ENCODE measurements at places on chromosomes 12 and 14. TPM values are rescaled to one million over a fixed set of nuclear protein-coding genes. Genes with fewer than 3 reads are reported as not detected.

DNA sequence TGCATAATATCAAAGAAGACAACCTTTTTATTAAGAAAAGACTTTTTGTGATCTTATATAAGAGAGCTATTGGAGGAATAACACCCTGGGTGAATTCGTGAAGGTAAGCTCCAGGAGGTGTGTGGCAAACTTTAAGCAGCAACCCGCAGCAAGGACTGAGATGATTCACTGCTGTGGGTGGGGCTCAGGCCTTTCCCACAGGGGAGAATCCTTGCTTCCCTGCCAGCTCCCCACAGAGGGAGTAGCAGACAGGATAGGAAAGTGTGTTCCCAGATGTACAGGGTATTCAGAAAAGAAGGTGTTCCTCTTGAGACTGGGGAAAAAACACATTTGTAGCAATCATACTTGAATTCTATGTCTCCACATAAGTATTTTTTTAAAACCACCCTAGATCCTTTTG lies 9.2 kb downstream of the NDUFA12 start:
- peak; percentile 63 for DNase-seq

DNA sequence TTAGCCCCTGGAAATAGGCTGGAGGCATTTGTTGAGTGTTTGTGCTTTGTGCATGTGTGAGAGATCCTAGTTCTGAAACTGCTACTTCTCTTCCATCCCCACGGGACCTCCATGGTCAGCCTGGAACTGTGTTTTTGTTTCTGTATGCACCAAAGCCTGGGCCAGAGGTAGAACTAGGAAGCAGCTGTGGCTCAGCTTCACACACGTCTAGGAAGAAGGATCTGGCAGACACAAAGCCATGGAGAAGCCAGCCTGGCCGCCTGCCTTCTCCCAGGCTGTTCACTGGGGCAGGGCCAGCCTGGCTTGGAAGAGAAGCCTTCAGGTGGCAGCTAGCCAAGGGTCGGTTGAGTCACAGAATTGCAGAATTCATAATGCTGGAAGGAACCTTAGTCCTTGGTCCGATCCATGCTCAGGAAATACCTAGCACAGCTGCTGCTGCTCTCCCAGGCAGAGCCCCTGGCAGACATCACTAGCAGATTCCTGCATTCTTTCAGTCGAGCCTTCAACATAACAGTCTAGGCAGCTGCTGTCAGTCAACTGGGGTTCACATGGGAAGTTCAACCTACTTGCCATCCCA lies 27.0 kb downstream of the RIN3 start:
- DNase-seq: peak; percentile 94

The ARHGAP9 gene
- 0.07 TPM for polyA plus RNA-seq

DNA sequence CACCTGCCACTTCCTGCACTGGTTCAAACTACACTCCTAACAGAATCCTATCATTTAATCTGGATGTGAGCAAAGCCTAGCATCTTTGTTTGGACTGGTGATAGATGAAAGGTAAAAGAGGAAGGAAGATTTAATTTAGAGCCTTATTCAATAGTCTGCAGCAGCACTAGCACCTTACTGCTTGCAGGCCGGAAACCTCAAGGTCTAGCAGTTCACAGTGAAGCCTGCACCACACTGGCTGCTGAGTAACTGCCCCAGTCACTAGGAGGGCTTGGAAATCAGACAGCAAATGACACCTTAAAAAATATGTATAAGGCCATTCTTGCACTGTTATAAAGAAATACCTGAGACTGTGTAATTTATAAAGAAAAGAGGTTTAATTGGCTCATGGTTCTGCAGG lies 358.0 kb downstream of the DAD1 start:
- no peak for DNase-seq

GRCh38 chr12:120581998-120582397 lies 796 bp upstream of the POP5 start:
- DNase-seq: no peak

- no peak for DNase-seq
Measured at GRCh38 chr14:101399737-101400517, 161.4 kb upstream of the DIO3 start.

The KRT86 gene
- not detected for polyA plus RNA-seq

DNA sequence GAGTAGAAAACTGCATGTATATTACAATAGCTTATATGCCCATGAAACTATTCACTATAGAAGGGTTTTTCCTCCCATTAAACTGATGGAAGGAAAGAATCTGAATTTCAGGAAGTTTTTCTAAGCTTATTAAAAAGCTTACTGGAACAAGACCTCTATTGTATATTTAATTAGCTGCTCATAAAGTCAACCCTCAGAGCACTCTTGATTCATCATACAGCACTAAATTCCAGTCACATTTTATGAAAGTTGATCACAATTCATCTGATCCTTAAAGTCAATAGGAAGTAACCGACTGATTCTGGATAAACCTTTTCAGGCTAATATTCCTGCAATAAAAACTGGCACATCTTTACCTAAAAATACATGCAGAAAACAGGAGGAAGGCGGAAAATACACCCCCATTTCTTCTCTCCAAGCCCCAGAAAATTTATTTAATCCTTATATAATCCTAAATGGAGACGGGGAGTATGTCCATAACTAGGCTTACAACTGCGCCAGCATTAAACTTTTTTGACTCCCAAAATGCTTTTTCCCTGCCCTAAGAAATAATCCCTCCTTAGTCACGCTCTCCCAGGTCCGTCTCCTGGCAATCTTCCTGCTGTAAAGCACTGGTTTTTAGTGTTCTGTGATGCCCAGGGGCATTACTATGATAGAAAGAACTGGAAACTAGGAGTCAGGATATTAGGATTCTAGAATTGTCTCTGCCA lies 35.3 kb downstream of the DICER1 start:
- DNase-seq: no peak

All from foreskin keratinocyte (primary cell).